ENCODE measurements at places on chromosomes 5 and 9.
A peak's percentile ranks its signal among the peaks of the same experiment; 100 is the strongest.

GRCh38 chr5:125655156-125655555, 768.1 kb upstream of the GRAMD2B start:
- no peak for DNase-seq

DNA sequence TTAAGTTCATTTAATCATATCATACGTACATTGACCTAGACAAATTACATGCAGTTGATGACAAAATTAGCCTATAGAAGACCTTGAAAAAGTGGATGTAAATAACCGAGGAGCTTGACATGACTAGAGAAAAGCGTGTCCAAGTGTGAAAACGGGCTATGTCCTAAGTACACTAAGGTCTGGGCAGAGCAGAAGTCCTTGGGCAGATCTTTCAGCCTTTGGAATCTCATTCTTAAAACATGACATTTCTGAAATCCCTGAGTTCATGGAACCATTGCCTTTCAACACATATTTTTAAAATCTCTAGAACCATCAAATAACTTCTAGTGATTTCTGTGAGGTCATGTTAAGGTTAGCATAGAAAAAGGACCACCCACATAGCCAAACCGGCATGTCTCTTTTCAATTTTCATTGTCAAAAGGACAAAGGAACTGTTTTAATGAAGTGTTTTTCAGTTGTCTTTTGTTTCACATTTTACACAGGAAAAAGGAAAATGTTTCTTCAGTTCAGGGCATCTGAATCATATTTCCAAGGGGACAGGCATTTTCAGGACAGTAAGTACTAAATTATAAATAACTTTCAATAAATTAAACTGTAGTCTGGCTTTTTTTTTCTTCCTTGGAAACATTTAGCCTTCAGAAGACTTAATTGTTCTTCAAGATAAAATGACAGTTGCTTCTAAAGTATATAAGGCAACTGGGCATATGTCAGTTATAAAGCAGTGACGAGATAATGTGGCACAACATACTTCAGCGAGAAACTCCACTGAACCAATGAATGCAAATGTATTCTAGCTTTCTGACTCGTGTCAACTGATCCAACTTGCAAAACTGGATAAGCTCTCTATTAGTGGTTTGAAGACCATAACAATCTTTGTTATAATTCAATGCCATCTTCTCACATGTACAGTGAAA, 416.8 kb downstream of the NFIB start:
- DNase-seq, result no peak

GRCh38 chr9:29806937-29807618, 2233.8 kb upstream of the C9orf72 start:
- no peak for DNase-seq

DNA sequence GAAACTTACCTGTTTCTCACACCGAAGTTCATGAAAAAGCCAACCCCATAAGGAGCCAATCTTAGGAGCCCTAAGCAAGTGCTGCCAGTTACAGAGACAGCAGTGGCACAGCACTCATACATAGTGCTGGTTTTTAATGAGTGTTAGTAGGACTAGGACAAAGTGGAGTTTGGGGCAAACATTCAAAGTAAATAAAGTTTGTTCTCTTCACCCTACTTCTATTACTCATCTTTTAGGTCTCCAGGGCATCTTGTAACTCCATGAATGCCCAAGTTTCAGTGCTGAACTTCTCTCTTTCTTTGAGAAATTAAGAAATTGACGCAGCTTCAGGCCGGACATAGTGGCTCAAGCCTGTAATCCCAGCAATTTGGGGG, 584.7 kb downstream of the EBF1 start:
- no peak for DNase-seq

- DNase-seq, result no peak
Measured at GRCh38 chr5:35803191-35803651, 53.5 kb upstream of the IL7R start.

- DNase-seq, result no peak
Measured at GRCh38 chr9:100303747-100304146, 49.0 kb downstream of the TEX10 start.

- no peak for DNase-seq
Measured at GRCh38 chr5:50807661-50808060, 141.2 kb downstream of the PARP8 start.

DNA sequence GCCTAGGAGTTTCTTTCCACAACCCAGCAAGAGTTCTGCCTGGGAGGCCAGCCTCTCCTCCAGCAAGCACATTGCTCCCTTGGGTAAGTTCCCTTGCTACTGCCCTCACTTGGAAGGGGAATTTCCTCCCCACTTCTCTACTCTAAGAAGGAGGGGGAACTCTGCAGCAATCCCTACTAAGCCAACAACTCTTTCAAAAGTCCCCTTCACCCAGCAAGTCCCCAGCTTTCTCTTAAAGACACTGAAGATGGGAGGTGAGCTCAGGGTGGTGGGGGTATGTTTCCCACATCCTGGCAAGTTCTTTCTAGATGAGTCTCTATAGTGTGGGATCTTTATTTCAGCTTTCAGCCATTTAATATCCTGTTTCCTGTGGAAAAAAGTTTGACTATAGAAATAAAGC, 49.0 kb downstream of the PDE8B start:
- DNase-seq, result no peak

- no peak for DNase-seq
Measured at GRCh38 chr5:122030251-122030650, 47.8 kb downstream of the LOX start.

- no peak for DNase-seq
Measured at GRCh38 chr5:148687427-148687826, 33.1 kb upstream of the HTR4 start.

DNA sequence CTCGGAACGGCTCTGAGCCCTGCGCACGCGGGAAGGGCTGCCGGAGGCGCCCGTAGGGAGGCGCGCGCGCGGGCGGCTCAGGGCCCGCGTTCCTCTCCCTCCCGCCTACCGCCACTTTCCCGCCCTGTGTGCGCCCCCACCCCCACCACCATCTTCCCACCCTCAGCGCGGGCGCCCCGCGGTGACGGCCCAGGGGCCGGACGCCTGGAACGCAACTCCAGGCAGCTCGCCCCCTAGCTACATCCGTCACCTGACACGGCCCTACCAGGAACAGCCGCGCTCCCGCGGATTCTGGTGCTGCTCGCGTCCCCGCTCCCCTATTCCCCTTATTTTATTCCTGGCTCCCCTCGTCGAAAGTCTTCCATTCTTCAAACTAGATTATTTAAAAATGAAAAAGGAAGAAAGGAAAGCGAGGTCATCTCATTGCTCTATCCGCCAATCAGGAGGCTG, at the start of gene CDKN2B-AS1:
Gene CDKN2B-AS1 (plus strand): TSS at position 236 of the 450 bp plus-strand sequence.
- DNase-seq, result peak; percentile 49

GRCh38 chr9:97852399-97853055, 499 bp upstream of the FOXE1 start:
- DNase-seq, result no peak

DNA sequence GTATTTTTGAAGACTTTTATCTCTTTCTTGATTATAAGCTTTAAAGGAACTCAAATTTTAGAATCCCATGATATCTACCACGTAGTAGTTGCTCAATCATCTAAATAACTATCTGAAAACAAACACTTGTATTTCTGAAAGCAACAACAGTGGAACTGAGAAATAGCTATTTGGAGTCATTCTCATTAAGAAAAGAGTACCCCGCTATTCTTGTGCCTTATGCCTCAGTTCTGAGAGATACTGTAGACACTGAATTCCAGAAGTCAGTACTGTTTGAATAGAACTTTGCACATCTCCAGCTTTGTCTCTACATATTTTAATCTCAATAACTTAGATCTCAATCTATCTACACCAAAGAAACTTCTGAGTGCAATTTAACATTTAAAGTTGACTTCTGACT, 11.4 kb downstream of the CHD1 start:
- DNase-seq, result no peak

DNA sequence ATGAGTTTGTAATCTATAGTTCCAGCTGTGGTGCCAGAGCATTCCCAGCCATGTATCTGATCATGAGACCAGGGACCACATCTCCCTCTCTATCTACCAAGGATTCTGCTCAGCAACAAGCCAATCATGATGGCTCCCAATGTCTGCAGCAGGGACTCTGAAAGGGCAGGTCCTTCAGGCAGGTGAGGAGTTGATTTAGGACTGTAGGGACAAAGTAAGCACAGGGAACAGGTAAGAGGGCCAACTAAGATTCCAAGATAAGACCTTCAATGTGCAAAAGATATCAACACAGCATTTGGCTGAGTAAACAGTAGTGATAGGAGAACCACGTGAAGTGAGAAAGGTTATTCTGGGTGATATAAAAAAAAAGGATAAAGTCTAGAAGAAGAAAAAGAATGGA, 8.5 kb downstream of the XPA start:
- no peak for DNase-seq

- no peak for DNase-seq
Measured at GRCh38 chr5:147369742-147370374, 135.0 kb downstream of the STK32A start.

GRCh38 chr9:99416007-99416406, 193.9 kb downstream of the SEC61B start:
- DNase-seq, result no peak

GRCh38 chr9:93306081-93306480, 122.1 kb downstream of the WNK2 start:
- no peak for DNase-seq

DNA sequence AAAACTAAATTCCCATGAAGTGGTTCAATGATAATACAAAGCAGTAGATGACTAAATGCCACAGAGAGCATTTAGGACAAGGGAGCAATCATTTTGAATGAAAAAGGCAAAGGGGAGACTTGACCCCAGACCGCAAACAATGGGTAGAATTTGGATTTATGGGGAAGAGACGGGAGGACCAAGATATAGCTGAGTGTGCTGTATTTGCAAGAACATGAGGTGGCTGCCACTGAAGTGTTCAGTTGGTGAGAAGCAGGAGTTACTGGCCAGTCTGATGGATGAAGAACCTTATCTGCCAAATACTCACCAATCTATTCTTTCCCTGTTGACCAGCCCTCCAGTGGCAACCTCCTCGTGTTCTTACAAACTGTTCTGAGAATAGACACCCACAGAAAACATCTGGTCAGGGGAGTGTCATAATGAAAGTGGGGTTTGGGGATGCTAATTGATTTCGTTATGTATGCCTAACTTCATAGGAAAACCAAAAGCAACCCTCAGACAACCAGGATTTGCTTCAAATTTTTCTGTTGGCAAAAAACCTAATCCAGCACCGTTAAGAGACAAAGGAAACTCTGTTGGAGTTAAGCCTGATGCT, 19.8 kb downstream of the TDRD7 start:
- no peak for DNase-seq

DNA sequence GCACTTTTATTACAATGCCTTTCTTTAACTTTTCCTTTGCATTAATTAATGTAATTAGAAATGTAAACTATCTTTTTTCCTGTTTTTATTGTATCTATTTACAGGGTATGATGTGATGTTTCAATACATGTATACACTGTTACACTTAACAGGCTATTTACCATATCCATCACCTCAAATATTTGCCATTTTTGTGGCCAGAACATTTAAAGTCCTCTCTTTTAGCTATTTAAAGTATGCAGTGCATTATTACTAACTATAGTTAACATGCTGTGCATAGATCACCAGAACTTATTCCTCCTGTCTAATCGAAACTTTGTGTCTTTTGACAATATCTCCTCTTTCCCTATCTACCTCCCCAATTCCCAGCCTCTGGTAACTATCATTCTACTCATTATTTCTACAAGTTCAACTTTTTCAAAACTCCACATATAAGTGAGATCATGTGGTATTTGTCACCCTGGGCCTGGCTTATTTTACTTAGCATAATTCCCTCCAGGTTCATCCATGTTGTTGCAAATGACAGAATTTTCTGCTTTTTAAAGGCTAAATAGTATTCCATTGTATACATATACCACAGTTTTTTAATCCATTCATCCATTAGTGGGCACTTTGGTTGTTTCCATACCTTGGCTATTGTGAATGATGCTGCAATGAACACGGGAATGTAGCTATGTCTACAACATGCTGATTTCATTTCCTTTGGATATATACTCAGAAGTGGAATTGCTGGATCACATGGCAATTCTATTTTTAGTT, 32.8 kb downstream of the OR2K2 start:
- no peak for DNase-seq

- no peak for DNase-seq
Measured at GRCh38 chr5:68292316-68292715, 76.8 kb downstream of the PIK3R1 start.

DNA sequence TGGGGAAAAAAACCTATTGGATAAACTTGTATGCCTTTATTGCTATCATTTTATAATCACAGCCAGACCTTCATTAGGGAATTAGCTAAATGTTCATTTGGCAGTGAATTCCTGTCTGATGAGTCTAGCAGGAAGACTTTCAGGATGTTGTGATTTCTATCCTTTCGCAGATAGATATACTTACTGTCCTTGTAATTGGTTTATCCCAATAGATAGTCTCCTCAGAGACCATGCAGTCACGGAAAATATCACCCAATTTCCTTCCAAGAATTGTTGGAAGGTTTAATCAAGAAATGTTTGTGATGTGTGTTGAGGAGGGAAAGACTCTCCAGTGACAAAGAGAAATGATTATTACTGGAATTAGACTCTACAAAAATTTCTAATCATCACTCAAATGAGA, 1937.9 kb upstream of the WWC1 start:
- DNase-seq, result no peak

- no peak for DNase-seq
Measured at GRCh38 chr9:26669701-26670670, 222.6 kb downstream of the CAAP1 start.

DNA sequence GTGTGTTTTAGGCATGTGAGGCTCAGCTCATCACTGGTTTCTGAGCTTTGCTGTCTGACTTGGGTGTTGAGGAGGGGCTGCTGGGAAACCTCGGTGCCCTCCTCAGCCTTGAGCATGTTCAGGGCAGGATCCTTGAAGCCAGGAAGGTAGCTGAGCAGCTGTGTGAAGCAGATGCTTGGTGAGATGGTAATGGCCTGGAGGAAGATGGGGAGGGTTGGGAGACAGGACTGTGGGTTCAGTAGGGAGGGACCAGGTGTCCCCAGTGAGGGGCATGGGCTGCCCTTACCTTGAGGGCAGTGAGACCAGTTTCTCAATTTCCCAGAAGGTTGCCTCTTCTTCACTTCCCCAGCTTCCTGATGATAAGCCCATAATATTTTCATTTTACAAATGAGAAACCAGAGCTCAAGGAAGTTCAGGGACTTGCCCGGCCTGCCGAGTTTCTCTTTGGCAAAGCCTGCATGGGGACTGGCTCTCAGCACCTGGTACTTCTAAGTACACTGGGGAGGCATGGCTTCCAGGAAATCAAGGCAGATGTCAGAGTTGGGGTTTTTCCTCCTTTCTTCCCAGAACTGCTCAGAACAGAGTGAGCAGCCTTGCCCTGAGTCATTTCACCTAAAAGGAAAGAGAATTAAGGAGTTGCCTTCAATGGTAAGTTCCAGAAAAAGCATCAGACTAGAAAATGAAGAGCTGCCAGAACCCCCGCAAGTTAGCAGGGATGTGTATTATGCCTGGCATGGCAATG, 225.7 kb downstream of the MAST4 start:
- DNase-seq, result peak; percentile 35

All from stimulated activated CD4-positive, alpha-beta T cell treated with anti-CD3 and anti-CD28 coated beads, Interleukin-2, amount 100 ng/mL, for 24 hours (primary cell).